ENCODE measurements at places on chromosomes 3 and 15. TPM values are rescaled to one million over a fixed set of nuclear protein-coding genes. Genes with fewer than 3 reads are reported as not detected.

The FAM107A gene
- total RNA-seq = 95.2 TPM

The MUSTN1 gene
- 17.8 TPM for total RNA-seq

The SENP8 gene
- 6.3 TPM for total RNA-seq

The SPTBN5 gene
- total RNA-seq = 3.4 TPM

The SLC28A2 gene
- not detected for total RNA-seq

The NME9 gene
- total RNA-seq = not detected

The SFMBT1 gene
- 15.7 TPM for total RNA-seq

The KCNMB3 gene
- 0.89 TPM for total RNA-seq

The RBMS3 gene
- 25.3 TPM for total RNA-seq

The CD200R1 gene
- 0.75 TPM for total RNA-seq

The EOMES gene
- 0.08 TPM for total RNA-seq

- DNase-seq = no peak
Measured at GRCh38 chr15:55829826-55830225, 86.9 kb upstream of the PRTG start.

GRCh38 chr15:31609906-31610305 is 283.3 kb downstream of the KLF13 start:
- DNase-seq = no peak

DNA sequence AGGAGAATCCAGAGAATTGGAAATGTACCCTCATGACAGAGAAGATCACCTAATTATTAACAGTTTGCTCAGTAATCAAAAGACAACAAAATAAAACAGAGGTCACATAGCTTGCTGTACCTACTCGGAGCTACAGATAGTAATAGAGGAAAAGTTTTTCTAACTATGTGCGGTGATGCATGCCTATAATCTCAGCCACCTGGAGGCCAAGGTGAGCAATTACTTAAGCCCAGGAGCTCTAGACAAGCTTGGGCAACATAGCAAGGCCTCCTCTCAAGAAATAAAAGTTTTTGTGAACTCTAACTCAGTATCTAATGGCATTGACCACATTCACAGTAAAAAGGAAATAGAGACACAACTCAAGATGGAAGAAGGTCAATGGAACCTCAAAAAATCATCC is 243.6 kb downstream of the ATP8B4 start:
- DNase-seq = no peak

DNA sequence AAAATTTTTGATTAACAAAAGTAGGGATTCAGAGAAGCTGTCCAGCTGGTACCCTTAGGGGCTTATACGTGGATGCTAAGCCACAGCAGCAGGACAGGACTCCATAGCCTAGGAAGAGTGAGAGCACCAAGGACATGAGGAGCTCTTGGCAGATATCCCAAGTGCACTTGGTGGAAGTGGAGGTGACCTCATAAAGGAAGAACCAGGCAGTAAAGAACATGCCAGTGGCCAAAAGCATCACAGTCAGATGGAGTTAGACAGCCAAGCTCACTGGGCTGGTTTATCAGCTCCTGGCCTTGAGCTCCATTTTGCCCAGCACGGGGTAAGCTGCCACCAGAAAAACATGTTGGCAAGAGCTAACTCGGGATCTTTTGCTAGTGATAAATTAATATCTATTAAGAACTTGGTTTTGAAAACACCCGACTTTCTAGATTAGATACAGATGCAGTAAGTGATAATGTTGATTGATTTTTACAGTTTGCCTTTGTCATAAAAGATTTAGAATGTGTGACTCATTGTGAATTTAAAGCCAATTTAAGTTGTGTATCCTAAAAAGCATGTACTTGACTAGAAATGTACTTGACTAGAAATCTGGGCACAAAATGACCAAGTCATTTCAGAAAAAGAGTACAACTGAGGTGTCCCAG is 108.0 kb downstream of the CMSS1 start:
- DNase-seq = peak; percentile 38

GRCh38 chr3:170524073-170524472 is 61.8 kb downstream of the SLC7A14 start:
- no peak for DNase-seq

GRCh38 chr15:57489122-57489521 is 102.6 kb upstream of the MYZAP start:
- no peak for DNase-seq

GRCh38 chr15:101499863-101500713 is 10.6 kb upstream of the PCSK6 start:
- peak; percentile 86 for DNase-seq

DNA sequence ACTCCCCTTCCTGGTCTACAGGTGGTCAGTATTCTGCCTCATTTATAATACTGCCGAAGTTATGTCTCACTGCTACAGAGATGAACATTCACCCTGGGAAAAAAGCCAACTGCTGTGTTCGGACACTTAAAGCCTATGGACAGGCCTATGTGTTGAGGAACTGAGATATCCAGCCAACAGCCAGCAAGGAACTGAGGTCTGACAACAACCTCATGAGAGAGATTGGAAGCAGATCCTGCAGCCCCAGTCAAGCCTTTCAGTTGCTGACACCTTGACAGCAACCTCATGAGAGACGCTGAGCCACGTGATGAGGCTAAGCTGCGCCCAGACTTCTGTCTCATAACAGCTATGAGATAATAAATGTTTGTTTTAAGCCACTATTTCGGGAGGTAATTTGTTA is 18.2 kb upstream of the FHIT start:
- DNase-seq = no peak

GRCh38 chr3:66860771-66861170 is 137.3 kb upstream of the KBTBD8 start:
- no peak for DNase-seq

DNA sequence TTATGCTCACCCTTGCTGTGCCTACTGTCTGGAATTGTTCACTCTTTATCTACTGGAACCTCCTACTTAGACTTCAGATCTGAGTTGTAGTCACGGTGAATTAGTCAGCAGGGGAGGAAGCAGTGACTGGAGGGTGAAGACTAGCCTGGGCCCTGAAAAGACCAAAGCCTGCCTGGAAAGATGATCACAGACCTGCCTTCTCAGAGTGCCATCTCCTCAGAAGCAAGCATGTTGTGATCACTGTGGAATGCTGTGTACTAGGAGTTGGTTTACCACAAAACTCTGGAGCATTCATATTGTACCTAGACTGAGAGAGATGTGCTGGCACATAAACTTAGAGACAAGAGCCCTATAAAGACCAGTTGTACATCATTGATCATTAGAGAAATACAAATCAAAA is 100.7 kb upstream of the SCN10A start:
- DNase-seq = no peak

DNA sequence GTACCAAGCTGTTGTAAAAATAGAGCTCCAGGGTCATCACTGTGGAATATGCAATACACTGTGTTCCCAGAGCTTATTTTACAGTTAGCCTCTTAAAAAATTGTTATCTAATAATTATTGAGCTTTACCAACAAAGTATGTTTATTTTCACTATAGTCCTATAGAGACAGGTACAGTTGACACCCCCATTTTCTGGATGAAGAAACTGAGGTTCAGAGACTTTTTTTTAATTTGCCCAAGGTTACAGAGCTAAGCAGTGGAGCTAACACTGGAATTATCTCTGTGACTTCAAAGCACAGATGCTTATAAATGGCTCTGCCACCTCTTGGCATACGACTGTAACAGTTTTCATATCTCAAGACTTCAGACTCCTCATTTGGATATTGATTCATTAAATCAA is 126.4 kb downstream of the FEZF2 start:
- DNase-seq = no peak

DNA sequence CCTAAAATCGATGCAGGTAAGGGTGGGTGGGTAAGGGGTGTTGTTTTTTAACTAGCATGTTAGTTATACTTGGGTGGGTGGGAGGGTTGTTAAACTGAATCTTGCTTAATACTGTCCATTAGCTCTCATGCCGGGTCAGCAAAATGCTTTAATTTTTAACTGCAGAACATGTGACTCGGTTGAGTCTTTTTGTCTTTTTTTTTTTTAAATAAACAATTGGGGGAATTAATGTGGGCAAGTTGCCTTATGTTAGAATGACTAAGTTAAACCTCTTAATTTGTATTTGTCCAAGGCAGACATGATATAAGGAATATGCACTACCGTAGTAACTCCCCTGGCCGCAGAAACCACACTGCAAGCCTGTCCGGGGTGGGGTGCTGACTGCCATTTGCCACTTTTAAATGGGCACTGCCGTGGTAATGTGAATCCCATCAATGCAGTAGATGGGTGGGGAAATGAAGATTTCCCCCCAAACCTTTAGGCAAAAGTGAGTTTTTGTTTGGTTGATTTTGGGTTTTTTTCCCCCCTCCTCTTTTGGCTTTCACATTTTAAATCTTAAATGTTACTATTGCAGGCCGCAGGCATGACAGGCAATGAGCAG is 54.3 kb upstream of the CCR4 start:
- DNase-seq = no peak

GRCh38 chr15:68081869-68082505 is 27.9 kb downstream of the PIAS1 start:
- DNase-seq = no peak

DNA sequence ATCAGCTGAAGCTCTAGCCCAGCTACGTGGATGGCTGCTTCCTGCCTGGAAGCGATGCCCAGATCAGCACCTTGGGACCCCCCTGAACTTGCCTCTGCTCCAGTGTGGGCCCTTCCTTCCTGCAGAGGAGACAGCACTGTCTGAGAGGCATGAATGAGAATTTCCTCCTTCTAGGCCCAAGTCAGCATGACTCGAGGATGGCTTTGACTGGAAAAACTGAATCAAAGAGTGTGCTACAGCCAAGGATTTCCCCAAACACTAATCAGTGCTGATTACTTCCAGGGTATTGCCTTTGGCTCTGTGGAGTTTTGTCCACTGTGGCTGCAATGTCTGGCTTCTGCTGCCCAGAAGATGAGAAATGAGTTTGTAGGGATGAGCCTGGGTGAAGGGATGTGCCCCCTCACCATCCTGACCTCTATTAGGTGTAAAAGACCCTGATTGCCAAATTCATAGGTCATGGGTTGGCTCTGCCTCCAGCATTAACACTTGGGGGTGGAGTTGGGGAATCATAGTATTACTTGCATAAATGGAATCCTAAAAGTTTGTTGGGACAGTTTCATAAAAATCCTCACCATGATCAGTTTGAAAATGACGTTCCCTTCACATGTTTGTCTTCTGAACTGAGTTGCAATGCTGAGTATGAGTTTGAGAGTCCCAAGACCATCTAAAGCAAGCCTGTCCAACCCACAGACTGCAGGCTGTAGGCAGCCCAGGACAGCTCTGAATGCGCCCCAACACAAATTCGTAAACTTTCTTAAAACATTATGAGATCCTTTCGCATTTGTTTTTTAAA is 36.7 kb downstream of the FLNB start:
- DNase-seq = no peak

GRCh38 chr3:127406309-127407025 is 118.6 kb upstream of the PRR20G start:
- DNase-seq = no peak

DNA sequence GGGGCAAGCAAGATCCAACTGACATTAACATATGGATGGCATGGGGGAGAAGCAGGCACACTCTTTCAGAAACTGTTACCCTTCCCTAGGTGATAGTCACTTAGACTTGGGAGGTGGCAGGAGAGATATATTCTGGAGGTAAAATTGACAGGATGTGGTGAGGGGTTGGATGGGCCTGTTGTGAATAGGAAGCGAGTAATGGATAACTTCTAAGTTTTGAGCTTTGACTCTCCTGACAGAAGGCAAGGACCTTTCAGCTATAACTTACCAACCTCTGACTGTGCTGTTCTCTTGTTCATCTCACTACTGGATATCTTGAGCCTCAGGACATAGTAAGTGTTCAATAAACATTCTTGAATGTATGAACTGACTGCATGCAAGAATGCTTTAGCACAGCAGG is 1.9 kb upstream of the PDIA5 start:
- no peak for DNase-seq

- no peak for DNase-seq
Measured at GRCh38 chr3:30775040-30775439, 119.4 kb downstream of the GADL1 start.

- no peak for DNase-seq
Measured at GRCh38 chr3:56681984-56682461, 1.0 kb downstream of the TASOR start.

DNA sequence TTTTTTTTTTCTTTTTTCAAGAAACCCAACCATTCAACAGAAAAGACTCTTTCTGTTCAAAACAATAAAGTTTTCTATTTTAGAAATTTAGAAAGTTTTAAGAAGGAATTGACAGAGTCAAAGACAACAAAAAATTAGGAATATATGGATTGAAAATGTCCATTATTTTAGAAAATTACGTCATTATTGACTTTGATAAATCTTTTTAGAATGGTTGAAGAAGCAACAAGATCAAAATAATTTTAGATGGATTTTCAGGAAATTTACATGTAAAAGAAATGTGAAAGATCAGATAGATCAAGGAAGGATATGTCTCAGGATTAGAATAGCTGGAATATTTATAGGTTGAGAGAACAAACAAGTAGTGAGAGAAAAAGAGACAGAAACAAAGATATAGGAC is 8.4 kb upstream of the KCNH8 start:
- no peak for DNase-seq

DNA sequence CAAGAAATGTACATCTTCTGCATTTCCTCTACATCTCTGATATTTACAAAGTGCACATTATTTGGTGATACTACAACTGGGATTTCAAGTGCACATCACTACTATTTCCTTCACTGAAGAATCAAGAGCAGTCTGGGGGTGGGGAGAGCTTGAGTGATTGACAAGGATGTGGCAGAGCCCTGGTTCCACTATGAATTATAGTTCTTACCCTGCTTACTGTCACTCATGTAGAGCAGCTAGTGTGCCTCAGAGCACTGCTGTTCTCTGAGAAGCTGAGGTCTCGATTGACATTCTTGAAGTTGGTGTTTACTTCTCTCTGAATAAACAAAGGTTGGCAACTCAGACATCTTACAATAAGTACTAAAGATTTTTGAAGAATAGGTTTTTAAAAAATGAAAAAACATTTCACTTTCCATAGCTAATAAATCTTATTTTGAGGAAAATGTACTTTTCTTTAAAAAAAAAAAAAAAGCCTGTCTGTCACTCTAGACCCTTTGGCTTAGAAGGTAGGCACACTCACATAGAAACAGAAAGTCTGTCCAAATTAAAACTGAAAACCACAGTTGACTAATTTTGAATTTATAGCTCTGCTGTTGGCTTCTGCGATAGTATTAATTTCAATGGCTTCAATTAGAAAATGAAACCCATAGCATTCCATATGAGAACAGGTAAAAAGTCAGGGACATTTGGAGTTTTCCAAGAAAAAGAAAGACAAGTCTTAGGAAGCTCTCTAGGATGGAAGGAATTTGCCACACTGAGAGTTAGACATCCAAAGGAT is 5.6 kb downstream of the GREM1 start:
- no peak for DNase-seq

DNA sequence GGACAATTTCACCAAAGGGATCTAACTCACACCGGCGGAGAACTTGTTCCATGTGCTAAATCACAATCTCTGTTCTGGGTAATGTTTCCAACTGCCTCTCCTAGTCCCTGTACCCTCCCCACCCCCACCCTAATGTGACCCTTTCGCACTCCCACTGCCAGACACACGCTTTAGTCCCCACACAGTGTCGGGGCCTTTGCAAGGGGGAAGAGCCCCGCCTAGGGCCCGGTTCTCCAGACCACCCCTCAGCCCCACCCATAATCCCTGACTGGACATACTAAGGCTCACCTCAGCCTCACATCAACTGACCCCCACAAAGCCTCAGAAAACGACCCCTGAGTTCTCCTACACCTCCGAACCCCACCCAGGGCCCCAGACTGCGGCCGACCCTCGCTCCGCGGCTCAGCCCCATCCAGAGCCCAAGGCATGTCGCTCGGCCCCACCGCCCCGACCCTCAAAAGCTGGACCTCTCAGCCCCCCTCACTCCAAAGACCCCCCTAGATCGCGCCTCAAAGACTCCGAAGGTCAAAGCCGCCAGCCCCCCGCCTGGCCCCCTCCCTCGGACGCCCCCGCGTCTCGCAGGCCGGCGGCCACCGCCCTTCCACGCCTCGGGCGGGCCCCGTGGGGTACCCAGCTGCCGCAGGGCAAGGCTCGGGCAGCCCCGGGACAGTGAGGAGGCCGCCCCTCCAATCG is 72.0 kb upstream of the MAP4 start:
- no peak for DNase-seq
